ENCODE measurements at places on chromosomes 5 and 9.

DNA sequence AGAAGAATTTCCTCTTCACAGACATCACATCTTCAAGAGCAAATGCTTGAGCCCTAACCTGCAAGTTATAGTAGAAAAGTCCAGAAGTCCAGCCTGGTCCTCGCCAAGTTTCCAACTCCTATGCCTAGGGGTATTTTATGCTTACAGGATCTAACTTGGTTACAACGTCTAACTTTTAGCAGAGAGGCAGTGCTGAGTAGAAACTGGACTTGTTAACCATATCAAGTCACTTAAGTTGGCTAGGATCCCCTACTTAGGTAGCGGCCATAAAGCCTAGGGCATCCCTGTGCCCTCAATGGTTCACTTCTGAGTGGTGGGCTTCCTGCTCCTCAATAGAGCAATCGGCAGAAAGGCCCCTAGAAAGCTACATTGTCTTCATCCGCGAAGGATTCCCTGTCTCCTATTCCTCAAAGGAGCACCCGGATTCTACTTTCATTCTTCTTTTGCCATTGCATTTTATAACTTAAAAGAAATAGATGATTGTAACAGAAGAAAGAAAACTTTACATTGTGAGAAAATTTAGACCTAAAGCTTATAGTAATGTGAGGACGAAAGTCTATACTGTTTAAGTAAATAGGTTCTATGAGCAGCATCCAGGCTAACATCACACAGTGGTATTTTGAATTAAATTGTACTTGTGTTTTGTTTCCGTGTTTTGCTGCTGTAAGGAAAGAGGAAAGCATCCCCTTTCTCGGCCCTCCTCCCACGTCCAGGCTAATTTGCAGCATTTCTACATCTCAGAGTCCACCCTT, 1.3 kb upstream of the MTAP start:
- no peak for DNase-seq

DNA sequence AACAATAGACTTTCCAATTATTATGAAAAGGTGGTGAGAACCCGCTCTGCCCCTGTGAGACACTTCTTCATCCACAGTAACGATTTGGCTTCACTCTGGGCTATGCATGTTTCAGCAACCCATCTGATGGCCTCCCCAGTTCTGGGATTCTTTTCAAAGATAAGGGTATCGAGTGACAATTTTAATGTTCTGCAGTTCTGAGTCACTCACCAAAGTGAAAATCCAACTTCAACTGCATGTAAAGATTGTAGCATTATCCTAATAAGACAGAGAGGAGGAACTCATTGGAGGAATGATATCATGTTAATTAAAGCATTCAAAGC, 1078.3 kb upstream of the SEMA6A start:
- no peak for DNase-seq

- DNase-seq: no peak
Measured at GRCh38 chr5:76685704-76686103, 30.2 kb upstream of the F2R start.

DNA sequence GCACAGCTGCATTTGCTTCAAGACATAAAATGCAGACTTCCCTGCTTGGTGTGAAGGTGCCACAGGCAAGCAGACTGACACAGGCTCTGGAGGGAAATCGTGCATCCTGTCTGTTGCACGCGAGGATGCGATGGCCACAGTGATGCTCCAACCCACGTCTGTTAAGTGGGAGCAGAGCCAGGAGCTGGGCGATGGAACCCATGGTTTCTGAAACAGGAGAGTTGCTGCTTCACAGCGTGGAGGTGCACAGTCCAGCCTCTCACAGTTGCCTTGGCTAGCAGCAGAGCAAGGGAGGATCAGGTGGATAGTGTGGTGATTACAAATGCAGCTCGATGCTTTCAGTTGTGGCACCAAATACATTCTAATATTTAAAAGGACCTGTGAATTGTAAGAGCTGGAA, 108.8 kb downstream of the TENT4A start:
- no peak for DNase-seq

DNA sequence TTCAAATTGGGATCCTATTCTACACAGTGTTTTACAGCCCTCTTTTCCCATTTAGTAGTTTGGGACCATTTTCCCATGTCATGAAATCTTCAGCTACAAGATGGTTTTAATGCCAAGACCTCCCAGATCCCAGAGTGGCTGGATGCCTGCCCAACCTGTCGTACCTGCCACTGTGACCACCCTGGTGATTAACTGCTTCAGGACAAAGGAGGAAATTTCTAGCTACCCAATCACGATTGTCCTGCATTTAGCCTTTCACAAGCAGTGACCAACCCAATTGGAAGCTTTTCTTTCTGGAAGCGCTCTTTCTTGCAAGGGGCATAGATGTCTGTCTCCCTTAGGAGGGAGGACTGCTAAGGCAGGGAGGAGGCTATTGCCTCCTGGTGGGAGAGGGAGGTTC, 13.8 kb downstream of the IL9 start:
- DNase-seq: no peak

DNA sequence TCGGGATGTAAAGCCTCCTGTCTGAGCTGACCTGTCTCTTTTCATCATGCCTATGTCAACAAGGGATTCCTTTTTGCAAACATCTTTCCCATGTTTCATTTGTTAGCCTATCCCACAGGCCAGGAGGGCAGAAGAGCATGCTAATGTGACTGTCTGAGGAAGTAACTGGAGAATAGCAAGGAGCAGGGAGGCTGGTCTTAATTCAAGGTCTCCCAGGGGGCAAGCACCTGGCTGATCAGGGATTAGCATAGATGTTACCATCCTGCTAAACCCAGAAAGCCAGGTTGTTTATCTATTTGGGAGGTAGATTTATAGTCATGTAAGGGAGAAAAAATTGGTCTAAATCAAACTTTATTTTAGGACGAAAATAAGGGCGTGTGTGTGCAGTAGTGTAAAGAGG, 36.7 kb upstream of the MAP1B start:
- DNase-seq: no peak

- no peak for DNase-seq
Measured at GRCh38 chr5:54632131-54632701, 114.7 kb downstream of the SNX18 start.

DNA sequence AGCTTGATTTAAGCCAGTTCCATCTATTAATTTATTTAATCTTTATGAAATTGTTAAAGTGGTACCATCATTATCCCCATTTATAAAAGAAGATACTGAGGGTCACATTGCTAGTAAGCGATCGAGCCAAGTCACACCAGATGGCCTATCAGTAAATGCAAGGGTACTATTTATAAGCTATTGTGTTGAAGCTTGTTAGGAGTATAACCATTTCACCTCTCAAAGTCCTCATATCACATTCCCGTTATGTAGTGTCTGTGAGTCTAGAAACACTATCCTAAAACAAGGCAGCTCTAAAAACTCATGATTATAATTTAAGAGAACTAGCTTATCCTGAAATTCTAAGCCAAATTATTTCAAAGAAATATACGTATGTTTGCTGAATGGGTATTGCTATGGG, 1161.8 kb downstream of the EFNA5 start:
- no peak for DNase-seq

DNA sequence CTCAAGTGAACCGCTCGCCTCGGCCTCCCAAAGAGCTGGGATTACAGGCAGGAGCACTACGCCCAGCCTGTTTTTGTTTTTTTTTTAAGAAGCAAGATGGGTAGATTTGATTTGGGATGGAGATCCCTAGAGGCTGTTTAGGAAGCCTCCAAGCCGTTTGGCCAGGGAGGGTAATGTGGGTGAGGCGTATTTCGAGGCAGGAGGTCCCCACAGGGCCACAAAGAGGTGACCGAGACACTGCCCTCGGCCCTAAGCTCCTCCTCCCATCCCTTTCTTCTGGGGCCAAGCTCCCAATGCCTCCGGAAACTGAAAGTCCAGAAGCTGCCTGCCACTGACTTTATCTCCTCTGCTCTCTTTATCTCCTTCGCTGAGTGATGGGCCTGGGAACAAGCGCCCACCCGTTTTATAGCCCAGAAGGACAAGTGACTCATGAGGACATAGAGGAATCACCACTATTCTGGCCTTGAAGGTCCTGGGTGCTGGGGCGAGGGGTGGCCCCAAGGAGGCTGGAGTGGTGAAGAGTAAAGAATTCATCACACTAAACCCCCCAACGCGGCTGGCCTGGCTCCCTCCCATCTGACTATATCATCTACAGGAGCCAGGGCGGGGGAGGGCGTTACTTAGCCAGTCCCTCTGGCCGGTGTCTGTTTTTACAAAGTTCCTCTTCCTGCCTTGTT, 2.0 kb upstream of the RALGDS start:
- DNase-seq: no peak

- DNase-seq: no peak
Measured at GRCh38 chr9:133237035-133237731, 28.1 kb upstream of the OBP2B start.

- DNase-seq: no peak
Measured at GRCh38 chr5:53403758-53404157, 76.7 kb upstream of the FST start.

DNA sequence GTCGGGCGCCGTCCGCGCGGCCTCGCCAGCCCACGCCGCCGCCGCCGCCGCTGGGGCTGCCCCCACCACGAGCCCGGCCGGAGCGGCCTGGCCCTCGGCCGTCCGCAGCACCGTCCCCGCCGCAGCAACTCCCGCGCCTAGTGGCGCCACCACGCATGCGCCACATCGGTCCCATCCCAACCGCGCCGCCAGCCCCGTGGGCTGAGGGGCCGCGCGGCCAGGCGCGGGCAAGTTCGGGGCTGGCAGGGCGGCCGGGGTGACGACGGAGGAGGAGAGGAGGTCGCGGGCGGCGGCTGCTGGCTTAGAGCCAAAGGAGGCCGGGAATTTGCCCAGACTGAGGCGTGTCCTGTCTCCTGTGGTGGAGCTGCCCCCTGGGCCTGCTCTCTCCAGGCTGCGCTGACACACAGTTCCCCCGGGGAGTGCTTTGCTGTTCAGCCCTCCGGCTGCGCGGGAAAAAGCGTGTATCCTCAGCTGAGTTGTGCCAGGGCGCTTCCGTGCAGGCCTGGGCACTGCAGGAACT, at the start of gene TUSC1:
TSS of gene TUSC1 (minus strand) at position 298 of the 520 bp plus-strand sequence. CDS start at position 166, 132 bp downstream.
- DNase-seq: peak; percentile 53

DNA sequence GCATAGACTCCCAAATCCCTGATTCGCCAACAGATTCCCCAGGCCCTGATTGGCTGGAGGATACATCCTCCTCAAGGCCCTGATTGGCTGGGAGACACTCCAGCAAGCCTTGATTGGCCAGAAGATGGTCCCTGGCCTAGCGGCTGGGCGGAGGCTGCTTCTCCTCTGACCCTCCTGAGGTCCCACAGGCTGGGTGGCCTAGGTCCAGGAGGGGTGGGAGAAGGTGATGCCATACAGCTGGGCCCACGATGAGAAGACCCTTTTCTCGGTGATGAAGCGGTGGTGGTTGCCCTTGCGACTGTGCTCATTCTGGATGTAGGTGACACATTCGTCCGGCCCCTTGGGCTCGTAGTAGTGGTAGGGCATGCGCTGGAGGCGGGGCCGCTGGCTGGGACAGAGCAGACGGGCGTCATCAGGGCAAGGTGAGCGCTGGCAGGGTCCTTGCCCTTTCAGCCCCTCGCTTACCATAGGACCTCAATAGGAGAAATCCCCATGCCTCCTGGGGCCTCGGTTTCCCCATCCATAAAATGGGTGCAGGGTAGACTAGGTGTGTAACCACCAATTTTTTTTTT, 9.0 kb upstream of the AK1 start:
- DNase-seq: no peak

DNA sequence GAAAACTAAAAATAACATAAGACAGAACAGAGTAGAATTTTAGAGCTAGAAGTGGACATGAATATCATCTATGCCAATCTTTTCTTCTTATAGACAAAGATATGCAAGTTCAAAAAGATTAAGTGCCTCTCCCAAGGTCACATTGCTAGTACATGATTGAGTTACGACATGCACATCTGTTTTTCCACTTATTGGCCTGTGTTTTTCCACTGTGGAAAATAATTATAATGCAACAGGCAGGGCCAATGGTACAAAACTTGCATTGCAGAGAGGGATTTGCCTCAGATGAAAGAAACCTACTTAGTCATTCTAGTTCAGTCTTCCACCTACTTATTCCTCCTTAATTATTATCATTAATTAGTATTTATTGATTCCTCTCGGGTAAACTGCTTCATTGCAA, 407.8 kb upstream of the SGCD start:
- no peak for DNase-seq

DNA sequence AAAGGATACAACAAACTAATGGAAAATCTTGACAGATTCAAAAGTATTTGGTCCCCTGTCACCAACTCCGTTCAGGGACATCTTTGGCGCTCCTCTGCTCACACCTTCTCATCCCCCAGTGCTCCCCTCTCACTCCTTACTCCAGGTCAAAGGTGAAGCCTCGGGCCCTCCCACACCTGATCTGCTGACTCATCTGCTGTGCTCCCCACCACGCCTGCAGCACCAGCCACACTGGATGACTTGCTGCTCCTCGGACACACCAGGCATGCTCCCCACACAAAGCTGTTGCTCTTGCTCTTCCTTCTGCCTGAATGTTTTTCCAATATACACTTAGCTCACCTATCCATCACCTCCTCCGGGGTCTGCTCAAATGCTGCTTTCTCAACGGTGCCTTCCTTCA, 123.4 kb downstream of the ESM1 start:
- no peak for DNase-seq

GRCh38 chr9:33349743-33350142, 52.6 kb downstream of the AQP7 start:
- no peak for DNase-seq

DNA sequence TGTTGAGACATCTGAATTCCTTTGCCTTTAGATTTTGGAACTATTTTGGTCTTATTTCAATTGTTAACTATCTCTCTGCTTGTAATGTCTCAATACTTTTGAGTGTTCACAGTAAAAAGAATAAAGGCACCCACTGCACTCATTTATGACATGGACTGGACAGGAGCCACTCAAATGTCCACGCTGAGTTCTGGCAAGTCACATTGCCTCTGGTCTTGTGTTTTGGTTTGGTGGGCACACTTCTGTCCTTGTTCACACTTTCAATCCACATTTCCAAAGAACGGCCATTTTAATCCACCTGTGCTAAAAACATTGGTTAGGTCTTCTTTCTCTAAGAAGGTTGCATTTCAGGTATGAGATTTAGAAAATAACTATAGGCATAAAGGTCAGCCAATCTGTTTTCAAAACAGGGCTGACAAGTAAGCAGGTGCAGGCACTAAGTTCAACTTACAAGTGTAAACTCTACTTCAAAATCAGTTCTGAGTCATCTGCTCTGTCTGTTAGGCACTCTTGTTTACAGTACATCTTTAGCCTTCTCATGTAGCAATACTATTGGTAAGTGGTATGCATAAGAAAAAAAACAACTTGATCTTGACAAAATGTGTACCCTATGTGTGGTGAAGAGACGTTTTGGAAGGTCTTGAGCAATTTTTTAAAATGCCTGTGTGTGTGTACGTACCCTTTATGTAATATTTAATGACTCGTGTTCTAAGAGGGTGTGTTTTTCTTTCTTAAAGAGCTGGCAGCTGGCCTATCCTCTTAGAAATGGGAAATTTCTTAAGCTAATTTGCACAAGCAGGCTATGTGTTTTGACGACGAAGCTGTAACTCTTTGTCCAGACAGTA, 31.5 kb upstream of the ZFAND5 start:
- DNase-seq: no peak

DNA sequence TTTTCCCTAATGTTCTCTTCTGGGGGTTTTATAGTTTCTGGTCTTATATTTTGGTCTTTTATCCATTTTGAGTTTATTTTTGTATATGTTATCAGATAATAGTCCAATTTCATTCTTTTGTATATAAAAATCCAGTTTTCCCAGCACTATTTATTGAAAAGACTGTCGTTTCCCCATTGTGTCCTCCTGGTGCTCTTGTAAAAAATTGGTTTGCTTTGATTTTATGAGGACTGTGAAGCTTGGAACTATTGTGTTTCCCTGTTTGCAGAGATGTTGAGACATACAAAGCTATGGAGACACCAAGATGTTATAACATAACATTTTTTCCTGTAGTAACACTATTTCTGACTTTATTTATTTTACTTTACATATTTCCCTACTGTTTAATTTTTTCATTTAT, 163.3 kb upstream of the TUT7 start:
- DNase-seq: no peak

GRCh38 chr5:79235261-79235633, 684 bp upstream of the JMY start:
- DNase-seq: no peak
